Right renal pelvis (tissue), 4 donors: ENCODE measurements at places on chromosomes 11 and 22.

- DNase-seq: no peak
Observed at GRCh38 chr11:122037911-122038310, 78.1 kb downstream of the BLID start.

- DNase-seq: no peak
Observed at GRCh38 chr11:119362741-119363080, 16.2 kb upstream of the MFRP start.

GRCh38 chr11:57343825-57344224 is 5.7 kb downstream of the P2RX3 start:
- no peak for DNase-seq

DNA sequence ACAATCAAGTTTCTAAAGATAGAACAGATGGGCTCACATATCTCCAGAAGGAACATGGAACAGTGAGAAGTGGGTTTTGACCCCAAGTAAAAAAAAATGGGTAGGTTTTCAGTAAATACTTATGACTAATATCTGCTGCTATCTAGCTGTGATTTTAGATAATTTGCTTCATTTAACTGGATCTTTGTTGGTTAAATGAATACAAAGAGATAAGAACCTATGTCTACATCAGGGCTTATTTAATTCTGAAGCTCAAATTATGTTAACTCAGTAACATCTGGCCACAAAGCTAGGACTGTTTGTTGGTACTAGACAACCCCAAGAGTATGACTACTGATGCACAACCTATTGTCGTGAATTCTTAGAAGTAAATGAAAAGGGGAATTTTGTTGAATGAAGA is 144.4 kb upstream of the SESN3 start:
- no peak for DNase-seq

GRCh38 chr11:112795142-112795815 is 165.9 kb upstream of the NCAM1 start:
- DNase-seq: no peak

DNA sequence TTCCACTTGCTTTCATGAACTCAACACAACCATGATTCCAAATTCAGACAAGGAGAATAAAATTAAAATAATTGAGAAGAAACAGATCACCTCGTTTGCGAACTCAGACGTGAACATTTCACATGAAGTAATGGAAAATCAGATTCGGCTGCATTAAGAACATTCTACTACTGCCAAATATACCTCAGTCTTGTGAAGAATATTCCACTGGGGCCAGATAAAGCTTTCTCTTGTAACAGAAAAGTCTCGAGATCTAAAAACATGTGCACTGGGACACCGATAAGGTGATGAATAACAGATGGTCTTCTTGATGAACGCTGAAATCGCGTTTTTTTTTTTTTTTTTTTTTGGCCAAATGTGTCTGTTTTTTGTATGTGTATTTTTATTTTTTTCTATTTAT is 761.1 kb downstream of the BRD1 start:
- no peak for DNase-seq

- no peak for DNase-seq
Observed at GRCh38 chr11:23875176-23875850, 621.5 kb upstream of the LUZP2 start.

DNA sequence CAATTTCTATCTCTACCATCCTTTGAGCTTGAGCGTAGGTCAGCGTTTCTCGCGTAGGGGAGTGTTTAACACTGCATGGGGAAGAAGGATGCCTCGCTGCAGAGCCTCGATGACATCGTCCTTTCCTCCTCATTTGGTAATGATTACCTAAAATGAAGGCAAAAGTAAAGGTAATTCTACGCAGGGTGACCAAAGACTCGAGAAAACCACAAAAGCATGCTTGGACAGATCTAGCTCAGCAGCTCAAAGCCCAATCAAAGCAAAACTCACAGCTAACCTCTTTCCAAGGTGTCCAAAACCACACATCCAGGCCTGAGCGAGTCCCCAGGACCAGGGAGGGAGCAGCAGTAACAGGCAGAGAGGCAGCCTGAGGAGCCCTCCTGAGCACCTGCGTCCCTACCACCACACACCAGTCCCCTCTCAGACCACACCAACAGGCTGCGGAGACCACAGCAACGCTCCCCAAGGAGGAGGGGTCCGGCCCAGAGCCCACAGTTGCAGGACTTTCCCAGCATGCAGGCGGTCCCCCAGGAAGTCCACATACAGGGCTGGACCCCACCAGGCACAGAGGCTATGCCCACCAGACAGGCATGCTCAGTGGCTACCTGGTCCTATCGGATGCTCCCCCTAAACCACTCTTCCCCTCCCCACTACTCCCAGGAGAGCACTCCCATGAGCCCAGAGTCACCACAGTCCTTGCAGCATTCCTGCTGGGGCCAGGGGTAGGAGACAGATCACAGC is 3.3 kb downstream of the BRD1 start:
- no peak for DNase-seq

DNA sequence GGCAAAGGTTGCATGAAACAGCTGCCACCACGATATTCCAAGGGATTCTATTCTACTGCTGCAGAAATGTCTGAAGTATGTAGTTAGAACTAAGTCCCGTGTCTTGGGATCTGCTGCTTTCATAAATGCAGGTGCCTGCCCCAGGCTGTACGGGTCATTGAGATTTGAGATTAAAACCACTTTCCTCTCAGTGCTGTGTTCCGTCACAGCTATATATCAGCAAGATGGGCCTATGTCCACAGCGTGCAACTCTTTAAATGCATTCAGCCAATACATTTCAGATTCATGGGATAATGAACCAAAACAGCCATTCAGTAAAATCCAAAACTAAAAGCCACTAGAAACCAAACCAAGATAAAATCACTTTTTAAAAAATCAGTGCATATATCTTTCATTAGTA is 107.3 kb upstream of the LUZP2 start:
- no peak for DNase-seq

GRCh38 chr11:134346101-134346975 is 14.6 kb downstream of the GLB1L2 start:
- DNase-seq: no peak

DNA sequence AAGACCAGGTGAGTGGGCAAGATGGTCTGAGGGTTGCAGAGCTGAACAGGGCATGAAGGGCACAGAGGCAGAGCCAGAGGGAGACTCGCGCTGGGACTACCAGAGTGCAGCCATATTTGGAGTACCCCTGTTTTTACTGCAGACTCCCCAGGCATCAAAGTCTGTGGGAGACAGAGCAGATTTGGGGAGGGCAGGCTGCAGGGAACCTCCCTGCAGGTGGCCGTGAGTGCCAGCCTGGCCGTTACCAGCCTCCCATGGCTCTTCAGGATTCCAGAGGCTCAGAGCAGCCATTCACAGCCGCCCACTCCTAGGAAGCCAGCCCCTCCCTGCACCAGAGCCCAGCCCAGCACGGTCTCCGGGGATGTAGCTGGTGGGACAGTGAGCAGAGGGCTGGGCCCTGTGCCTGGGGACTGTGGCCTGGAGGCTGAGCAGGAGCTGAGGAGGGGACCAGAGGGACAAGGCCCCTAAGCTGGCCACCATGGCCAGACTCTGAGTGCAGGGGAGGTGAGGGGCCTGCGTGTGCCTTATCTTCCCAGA is at the start of gene SEPTIN3:
Gene SEPTIN3, plus strand, starts transcription at position 334 of the 537 bp plus-strand sequence. CDS start 2,050 bp downstream, outside the sequence.
- no peak for DNase-seq

DNA sequence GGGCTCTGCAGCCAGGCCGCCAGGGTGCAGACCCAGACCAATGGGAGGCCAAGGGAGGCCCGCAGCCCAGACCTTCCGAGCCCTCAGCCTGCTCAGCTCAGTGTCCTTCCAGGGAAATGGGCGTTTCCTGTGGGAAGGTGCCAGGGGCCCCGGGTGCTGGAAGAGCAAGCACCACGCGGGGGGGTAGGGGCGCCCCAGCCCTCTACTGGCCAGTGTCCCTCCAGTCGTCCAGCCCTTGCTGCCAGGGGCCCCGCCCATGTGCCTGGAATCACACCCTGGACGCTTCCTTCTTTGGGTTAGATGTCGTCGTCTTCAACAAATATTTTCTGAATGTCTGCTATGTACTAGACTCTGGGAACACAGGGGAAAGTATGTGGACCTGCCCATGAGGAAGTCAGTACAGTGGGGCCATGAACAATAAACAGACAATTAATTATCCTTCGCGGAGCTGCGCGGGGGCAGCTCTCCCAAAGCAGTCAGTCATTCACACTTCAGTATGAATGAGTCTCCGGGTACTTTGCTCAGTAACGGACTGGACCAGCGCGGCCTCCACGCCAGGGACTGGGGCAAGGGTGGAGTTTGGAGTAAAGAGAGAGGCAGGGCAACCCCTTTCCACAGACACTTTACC is 60.2 kb downstream of the CDKN1C start:
- DNase-seq: no peak

GRCh38 chr22:35288116-35288515 is 11.6 kb upstream of the TOM1 start:
- DNase-seq: no peak
